ENCODE measurements at places on chromosomes 2 and 18. TPM values are rescaled to one million over a fixed set of nuclear protein-coding genes. Genes with fewer than 3 reads are reported as not detected.

DNA sequence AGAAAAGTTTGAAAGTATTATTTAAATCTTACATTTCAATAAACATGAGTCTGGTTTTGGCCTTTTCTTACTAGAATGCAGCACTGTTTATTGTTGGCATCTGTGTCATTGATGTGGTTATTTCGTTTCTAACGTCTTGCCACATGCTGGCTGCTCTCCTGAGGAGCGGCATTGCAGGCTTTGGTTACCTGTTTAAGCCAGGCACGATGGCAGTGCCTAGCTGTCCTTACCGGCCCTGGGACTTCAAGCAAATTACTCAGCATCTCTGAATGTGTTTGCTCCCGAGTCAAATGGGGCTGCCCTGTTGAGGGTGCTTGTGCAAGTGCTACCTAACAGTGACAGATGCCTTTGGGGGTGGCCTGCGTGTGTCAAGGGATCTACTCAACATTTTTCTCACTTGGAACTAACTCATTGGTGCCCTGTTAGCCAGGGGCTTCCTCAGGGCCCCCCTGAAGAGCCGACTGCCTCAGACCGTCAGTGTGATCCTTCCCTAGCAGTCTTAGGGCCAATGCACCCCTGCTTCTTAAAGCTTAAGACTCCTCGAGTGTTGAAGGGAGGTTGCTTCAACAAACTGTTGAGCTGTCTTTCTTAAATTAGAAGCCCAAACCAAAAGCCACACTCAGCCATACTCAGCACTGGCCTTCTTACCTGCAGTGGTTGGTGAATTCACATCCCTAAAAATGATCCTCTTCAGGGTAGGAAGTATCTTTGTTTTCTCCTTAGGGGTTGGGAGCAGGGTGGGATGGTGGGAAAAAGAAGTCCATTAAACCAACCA lies 151.5 kb downstream of the NCK2 start:
- H3K4me3 ChIP-seq = no peak overlapping the region
- peaks cover 24% of the 10 kb centered on the region for H3K36me3 ChIP-seq
- DNase-seq = no peak
- no peak overlapping the region for H3K27ac ChIP-seq
- H3K27me3 ChIP-seq = no peaks in the 10 kb centered on the region
- peaks cover 5% of the 10 kb centered on the region for H3K4me1 ChIP-seq

Gene SP9
- not detected for total RNA-seq

GRCh38 chr2:8612734-8613179 lies 69.1 kb upstream of the ID2 start:
- no peaks in the 10 kb centered on the region for H3K27me3 ChIP-seq
- no peak overlapping the region for H3K27ac ChIP-seq
- H3K4me3 ChIP-seq = no peak overlapping the region
- no peaks in the 10 kb centered on the region for H3K36me3 ChIP-seq
- peaks cover 8% of the 10 kb centered on the region for H3K4me1 ChIP-seq

- no peak overlapping the region for H3K27ac ChIP-seq
- no peak for DNase-seq
- no peaks in the 10 kb centered on the region for H3K27me3 ChIP-seq
- H3K4me1 ChIP-seq = no peaks in the 10 kb centered on the region
- H3K4me3 ChIP-seq = no peak overlapping the region
These were observed 80.3 kb upstream of the GAREM1 start for GRCh38 chr18:32550963-32551362.

Gene AOX1
- not detected for total RNA-seq

DNA sequence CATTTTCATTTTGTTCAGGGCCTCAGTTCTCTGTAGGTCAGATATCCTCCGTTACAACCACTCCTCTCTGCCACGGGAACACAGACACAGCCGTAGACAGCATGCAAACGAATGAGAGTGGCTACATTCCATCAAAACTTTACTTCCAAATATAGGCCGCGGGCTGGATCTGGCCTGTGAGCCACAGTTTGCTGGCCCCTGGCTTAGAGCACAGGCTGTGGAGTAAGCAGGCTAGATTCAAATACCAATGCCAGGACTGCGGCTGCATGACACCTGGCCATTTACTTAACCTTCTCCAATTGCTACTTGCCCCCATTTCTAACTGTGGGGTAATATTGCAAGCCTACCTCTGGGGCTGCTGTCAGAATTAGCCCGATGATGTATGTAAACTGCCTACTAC lies 325.8 kb upstream of the POU3F3 start:
- no peaks in the 10 kb centered on the region for H3K36me3 ChIP-seq
- H3K4me3 ChIP-seq = no peak overlapping the region

Gene GALNT14
- not detected for total RNA-seq

DNA sequence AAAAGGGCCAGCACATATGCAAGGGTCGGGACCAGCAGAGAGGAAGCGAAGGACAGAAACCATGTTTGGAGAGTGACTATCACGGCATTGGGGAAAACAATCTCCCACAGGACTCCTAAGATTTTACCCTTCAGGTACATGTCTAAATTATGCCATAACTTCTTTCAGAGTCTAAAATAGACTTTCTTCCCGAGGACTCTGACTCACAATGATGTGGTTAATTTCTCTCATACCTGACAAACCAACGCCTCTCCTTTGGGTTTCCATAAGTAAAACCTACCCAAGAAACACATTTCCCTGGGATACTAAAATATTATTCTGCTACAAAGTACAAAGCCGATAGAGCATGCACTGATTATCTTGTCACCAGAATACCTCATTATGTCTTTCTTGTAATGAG lies 127.8 kb upstream of the NETO1 start:
- H3K4me3 ChIP-seq = no peak overlapping the region
- H3K4me1 ChIP-seq = no peaks in the 10 kb centered on the region
- H3K36me3 ChIP-seq = no peaks in the 10 kb centered on the region

Gene ERMN
- total RNA-seq = 13.5 TPM

DNA sequence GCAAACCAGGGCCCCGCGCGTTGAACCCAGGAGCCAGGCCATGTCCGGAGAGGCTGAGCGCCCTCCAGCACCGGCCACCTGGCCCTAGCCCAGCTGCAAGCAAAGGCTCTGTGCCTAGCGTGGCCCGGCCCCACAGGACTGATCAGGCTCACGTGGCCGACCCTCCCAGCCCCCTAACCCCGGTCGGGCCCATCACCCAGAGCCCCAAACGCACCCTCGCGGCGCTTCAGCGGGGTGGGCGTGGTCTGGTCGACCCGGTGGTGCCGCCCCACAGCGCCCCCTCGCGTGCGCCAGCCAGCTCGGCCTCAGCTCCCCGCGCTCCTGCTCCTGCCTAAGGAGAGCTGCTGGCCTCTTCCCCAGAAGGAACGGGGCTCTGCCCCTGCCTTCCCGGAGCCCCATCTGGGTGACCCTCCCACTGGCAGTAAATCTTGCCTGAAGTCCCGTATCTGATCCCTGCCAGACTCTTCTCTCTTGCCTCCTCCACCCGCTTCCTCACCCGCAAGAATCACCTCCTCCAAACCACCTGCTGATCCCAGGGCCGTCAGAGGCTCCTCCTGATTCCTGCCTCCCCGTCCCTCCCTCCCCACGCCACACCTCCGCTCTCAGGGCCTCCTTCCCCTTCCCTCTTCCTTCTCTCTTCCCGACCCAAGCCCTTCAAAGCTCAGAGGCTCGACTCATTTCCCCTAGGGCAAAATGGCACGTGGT lies 12.3 kb upstream of the TEX51 start:
- peak; percentile 19 for DNase-seq
- no peaks in the 10 kb centered on the region for H3K36me3 ChIP-seq
- H3K4me1 ChIP-seq = peaks cover 7% of the 10 kb centered on the region
- no peaks in the 10 kb centered on the region for H3K27me3 ChIP-seq
- H3K27ac ChIP-seq = no peak overlapping the region
- H3K4me3 ChIP-seq = no peak overlapping the region

DNA sequence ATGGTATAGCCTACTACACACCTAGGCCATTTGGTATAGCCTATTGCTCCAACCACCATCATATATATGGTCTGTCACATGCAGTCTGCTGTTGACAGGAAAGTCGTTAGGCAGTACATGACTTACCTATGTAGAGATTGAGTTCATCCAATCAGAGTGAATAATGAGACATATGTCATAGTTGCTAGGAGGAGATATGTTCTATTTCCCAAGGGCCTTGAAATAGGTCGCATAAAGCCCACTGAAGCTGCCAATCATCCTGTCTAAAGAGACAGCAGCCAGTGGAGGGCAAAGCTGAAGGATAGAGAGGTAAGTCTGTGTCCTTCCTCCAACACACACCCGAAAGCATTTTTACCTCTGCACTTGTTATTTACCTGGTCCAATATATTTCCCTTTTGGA lies 263.4 kb downstream of the PTPRM start:
- H3K4me1 ChIP-seq = no peaks in the 10 kb centered on the region
- H3K36me3 ChIP-seq = no peaks in the 10 kb centered on the region
- no peak overlapping the region for H3K4me3 ChIP-seq
- no peaks in the 10 kb centered on the region for H3K27me3 ChIP-seq
- DNase-seq = no peak

Gene ARID5A
- 90.9 TPM for total RNA-seq

Gene FHL2
- total RNA-seq = 1.3 TPM

GRCh38 chr2:196233805-196234475 lies 62.6 kb upstream of the STK17B start:
- H3K27me3 ChIP-seq = no peaks in the 10 kb centered on the region
- no peak overlapping the region for H3K4me3 ChIP-seq
- DNase-seq = peak; percentile 65
- H3K27ac ChIP-seq = peak overlapping the region; percentile 70
- peaks cover 51% of the 10 kb centered on the region for H3K4me1 ChIP-seq

Gene ALLC
- total RNA-seq = not detected

DNA sequence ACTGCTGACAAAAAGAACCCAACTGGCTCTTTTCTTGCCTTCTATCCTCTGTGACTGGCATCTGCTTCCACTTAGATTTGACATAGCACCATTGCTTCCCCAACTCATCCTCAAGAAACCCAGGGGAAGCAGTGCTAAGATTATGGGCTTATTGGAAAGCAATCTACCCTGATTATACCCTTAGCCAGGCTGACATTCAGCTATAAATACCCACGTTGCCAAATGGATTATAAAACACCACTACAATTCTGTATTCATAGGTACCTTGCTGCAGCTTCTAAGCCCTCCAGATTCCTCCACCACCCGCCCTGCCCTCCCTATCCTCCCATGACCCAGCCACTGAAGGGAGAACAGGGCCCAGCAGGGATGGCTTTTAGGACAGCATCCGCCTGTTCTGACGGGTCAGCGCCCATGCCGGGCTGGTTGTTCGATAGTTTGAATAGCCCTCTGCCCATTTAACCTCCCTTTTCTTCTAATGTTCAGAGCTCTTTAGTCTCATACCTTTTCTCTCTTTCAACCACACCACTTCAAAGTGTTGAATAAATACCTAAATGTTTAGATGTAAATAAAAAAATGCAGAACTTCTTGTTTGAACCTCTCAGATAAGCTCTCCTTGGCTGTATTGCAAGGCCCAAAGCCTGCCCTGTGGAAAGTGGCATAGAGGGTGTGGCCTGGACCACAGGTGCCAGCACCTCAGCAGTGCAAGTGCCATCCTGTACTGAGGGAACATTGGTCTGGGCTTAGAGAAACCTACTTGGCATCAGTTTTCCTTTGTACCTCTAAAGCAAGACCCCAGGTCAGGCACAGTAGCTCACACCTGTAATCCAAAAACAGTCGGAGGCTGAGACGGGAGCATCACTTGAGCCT lies 86.6 kb upstream of the RGPD5 start:
- H3K27me3 ChIP-seq = no peaks in the 10 kb centered on the region
- H3K4me3 ChIP-seq = no peak overlapping the region
- no peak for DNase-seq
- no peaks in the 10 kb centered on the region for H3K36me3 ChIP-seq
- no peak overlapping the region for H3K27ac ChIP-seq

Gene PLGLB2
- 3.1 TPM for total RNA-seq

DNA sequence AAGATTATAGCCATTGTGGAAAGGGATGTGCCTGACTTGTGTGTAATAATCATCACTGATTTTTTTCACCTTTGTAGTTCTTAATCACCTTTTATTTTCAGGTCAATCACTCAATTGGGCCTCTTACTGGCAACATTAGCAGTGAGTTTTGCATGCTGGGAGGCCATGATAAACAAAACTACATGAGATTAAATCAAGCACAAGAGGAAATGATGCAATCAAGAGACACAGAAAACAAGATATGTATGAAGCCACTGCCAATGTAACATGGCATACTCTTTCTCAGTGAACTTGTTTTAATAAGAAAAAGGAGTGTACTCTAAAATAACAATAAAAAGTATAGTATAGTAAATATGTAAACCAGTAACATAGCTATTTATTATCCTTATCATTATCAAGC lies 69.9 kb upstream of the FSIP2 start:
- H3K27ac ChIP-seq = no peak overlapping the region
- no peak overlapping the region for H3K4me3 ChIP-seq
- H3K36me3 ChIP-seq = no peaks in the 10 kb centered on the region
- DNase-seq = no peak

Measured in natural killer cell (primary cell).